Effector memory CD4-positive, alpha-beta T cell (primary cell): ENCODE measurements at places on chromosomes 16 and 17.

DNA sequence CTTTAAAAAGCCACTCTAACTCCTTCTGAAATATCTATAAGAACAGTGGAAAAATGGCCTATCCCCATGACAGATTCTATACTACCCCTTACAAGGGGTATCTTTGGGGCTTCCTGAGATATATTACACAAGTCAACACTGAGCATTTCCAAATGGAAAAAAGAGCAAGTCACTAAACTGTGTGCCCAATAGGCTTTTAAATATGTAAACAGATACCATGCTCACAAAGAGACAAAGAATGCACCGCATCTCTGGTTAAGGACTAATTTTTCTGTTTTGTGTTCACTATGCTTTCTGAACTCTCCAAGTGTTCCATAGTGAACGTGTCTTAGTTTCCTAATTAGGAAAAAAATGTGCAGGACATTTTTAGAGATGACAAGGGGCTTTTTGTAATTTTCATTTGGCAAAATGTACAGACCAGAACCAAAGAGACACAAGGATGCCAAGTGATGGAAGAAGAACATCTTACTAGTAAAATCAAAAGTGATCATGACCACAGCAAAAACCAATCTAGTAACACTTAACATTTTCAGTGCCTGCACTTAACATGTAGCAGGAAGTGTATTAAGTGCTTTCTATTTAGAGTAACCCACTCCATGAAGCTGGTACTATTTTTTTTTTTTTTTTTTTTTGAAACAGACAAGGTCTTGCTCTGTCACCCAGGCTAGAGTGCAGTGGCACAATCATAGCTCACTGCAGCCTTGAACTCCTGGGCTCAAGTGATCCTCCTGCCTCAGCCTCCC lies 21.5 kb downstream of the MYH11 start:
- DNase-seq = no peak

GRCh38 chr16:22216191-22216831 lies 10.2 kb downstream of the EEF2K start:
- DNase-seq = no peak

- no peak for DNase-seq
These were observed 9.6 kb downstream of the GSE1 start for GRCh38 chr16:85622683-85623082.

GRCh38 chr17:13127921-13128602 lies 110.2 kb upstream of the ELAC2 start:
- no peak for DNase-seq

- no peak for DNase-seq
These were observed 887 bp upstream of the EVI2B start for GRCh38 chr17:31314782-31315100.

- DNase-seq = no peak
These were observed 16.4 kb downstream of the DHX38 start for GRCh38 chr16:72109966-72110530.

GRCh38 chr17:81599719-81600486 lies 37.0 kb downstream of the NPLOC4 start:
- no peak for DNase-seq

GRCh38 chr17:27343294-27343693 lies 49.4 kb downstream of the WSB1 start:
- DNase-seq = no peak

DNA sequence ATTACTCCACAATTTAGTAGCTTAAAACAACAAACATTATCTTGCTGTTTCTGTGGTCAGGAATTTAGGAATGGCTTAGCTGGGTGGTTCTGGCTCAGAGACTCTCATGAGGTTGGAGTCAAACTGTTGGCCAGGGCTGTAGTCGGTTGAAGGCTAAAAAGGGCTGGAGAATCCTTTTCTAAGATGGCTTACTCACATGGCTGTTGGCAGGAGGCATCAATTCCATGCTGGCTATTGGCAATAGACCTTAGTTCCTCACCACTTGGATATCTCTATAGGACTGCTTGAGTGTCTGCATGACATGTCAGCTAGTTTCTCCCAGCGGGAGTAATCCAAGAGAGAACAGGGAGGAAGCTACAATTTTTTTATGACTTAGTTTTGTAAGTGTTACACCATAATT lies 6.6 kb upstream of the EFCAB13 start:
- DNase-seq = no peak

DNA sequence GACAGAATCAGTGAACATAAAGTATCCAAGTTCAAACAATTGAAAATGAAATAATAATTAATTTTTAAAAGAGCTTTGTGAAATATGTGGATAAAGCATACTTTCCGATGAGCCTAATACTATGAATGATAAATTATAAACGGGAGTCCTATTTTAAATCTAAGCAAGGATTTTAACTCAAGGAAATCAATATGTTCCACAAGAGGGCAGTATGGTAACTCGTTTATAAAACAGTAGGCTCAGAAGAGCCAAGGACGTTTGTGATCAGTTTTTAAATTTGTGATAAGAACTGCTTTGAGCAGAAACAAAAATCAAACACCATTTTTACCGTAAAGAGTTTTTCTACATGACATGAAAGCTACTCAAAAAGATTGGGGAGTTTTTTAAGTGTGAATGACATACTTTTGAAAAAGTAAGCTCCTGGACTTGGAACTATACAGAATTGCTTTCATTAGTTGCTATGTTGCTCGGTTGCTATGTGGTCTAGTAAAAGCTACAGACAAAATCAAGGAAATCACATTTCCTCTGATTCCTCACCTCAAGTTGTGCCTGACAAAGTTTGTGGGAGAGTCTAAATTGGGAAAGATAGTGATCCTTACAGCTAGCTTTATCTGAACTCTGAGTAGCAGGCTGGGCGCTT lies 11.8 kb upstream of the TEKT1 start:
- no peak for DNase-seq

DNA sequence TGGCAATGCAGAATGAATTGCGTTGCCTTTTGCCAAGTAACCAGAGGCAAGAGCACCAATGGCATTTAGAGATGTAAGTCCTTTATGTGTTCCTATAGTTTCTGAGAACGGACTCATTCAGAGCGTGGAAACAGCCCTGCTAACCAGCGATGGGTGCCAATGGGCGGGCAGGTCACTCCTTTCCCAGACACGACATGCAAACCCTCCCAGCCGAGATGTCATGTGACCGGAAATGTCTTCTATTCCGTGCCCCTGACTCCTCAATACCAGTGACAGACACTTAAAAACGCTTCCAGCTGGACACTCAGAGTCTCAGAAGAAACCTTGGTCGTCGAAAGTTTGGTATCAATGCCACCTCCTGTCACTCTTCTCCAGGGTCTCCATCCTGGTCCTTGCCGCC lies 3.2 kb downstream of the FBF1 start:
- DNase-seq = no peak

GRCh38 chr16:12062343-12063003 lies 85.9 kb downstream of the SNX29 start:
- no peak for DNase-seq

- no peak for DNase-seq
These were observed 154.1 kb upstream of the SOX9 start for GRCh38 chr17:71966459-71967313.

DNA sequence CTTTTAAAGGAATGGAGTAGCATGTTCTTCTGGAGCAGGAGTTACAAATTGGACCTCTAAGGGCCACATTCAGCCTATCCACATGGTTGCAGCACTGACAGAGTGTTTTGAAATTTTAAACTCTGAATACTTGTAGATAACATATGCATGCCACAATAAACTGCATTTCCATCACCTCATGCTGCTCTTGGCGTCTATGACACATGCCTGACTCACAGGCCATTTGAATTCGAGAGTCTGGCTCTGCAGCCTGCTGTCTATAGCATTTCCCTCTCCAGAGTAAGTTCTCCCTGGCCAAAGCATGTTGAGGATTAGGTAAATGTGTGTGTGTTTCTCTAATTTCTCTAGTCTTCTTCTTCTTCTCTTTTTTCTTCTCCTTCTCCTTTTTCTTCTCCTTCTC lies 28.7 kb upstream of the MYOCD start:
- no peak for DNase-seq

- no peak for DNase-seq
These were observed 30.5 kb upstream of the LGALS9 start for GRCh38 chr17:27600471-27600870.

DNA sequence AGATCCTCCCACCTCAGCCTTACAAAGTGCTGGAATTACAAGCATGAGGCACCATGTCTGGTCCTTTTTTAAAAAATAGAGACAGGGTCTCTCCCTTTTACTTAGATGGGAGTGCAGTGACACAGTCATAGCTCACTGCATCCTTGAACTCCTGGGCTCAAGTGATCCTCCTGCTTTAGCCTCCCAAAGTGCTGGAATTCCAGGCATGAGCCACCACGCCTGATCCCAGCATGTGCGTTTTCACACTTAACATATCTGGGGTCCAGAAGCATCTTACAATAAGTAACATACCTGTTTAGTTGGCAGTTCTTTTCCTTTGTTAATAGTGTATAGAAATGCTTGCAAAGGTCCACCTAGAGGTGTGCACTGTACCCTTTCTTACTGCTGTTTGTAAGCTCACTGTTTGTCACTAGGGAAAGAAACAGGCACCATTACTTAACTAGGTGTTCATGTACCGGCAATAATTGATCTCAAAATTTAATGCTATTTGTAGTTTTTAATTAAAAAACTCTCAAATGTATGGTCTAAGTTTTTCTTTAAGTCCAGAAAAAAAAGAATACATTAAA lies 221.7 kb downstream of the RPTOR start:
- no peak for DNase-seq

DNA sequence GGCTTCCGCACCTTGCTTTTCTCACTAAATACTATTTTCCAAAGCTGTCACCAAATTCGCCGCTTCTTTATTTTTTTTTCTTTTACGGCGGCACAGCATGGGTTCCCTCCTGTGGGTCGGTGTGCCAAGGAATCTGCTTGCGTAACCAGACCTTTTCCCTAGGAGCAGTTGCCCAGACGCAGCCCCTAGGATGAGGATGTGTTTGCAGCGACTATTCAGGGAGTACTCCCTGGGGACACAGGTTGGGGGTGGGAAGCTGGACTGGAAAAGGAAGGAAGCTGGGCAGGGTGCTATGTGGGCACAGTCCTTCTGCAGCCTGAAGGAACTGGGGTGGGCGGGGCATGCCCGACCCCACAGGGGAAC lies 49.0 kb upstream of the ZCCHC14 start:
- DNase-seq = no peak

- no peak for DNase-seq
These were observed 30.4 kb upstream of the SBK1 start for GRCh38 chr16:28261942-28262341.

DNA sequence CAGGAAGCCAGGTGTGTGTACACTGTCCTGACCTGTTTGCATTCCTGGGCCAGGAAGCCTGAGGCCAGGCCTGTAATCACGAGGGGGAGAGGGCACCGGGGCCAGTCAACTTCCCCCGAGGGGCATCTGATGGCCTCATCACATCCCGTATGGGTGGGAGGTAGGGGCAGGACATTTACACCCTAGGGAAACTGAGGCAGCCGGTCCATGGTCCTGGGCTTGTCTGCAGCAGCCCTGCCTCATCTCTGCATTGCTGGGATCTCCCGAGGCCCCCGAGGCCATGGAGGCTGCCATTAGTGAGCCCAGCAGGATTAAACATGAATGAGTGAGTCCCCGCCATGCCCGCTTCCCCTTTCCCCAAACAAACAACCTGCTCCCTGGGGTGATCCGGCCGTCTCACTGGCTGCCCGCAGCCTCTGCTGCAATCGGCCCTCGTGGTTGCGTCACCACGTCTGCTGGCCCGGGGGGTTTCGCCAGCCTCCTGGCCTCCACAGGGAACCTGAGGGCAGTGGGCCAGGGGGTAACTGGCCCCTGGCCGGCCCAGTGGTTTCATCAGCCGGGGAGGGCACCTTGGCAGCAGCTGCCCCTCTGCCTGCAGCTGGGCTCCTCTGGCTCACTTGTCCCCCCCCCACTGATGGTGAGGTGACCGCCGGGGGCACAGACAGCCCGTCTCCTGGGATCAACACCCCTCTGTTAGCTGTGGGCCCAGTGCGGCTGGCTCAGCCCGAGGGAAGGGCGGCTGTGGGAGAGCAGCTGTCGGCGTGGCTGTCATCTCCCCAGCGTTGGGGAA lies 88.3 kb upstream of the GSE1 start:
- no peak for DNase-seq
